NCI-H524 treated with DMSO at 0.1 percent for 48 hours (cell line): ENCODE measurements at places on chromosomes 2 and 18.

GRCh38 chr2:67463810-67464209 is 66.7 kb downstream of the ETAA1 start:
- no peak for DNase-seq

DNA sequence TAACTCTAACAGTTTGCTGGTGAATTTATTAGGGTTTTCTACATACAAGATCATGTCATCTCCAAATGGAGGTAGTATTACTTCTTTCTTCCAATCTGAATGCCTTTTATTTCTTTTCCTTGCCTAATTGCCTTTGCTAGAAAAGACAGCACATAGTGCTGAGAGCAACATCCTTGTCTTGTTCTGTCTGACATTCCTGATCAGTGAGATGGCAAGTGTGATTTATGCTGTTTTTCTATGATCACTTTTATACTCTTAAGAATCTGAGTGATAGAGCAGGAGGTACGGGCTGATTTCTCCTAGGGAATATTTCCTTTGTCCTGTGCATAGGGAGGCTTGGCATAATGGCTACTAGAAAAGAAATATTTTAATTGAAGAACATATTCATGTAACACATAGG is 17.3 kb downstream of the LYPD6B start:
- no peak for DNase-seq

DNA sequence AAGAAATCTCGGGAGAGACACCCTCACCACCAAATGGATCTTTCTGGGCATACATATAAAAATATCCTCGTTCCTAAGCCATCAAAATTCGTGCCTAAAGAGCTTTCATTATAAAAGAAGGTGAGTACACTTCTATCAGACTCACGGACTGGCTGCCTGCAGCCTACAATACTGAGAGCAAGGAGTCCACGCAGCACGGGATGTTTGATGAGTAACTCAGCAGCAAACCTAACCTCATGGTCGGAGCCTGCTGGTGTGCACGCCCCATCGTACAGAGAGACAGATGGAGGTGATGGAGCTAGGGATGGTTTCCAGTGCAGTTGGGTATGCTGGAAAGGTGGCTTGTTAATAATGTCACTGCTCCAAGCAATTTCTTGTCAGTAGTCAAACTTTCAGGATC is 256.2 kb downstream of the FIGN start:
- DNase-seq: no peak

- no peak for DNase-seq
Measured at GRCh38 chr2:144268036-144268678, 251.8 kb downstream of the ZEB2 start.

DNA sequence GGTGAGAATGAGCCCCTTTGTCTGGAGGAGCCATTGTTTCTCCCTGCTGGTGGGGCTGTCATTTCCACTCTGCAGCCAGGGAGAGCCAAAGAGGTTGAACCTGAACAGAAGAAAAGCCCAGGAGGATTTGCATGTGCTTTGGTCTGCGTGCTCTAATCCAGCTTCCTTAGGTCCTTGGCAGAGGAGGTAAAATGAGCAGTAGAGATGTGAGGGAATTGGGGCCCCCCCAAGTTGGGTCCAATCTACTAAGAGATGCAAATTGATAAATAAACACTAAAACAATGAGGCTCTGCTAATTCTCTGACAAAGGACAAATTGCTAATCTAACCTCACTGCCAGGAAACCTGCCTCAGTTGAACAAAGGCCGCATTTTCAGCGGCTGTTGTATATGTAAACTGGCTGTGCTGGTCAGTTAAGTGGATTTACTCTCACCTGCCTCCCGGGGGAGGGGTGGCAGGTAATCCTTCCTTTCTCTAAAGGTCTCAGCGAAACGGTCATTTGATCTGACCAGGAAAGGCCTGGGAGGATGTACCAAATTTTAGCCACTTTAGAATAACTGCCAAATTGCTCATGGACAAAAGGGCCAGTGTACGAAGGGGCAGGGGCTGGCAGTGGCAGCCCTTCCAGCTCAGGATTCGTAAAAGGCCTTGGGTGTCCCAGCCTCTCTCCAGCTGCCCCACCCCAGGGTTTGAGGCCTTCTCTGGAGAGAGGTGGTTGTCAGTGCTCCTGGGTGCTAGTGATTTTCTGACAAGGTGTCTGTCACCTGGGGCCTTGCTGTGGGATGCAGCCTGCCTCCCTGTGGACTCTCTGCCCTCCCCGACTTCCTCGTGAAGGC is 193.6 kb downstream of the MIB1 start:
- DNase-seq: no peak

DNA sequence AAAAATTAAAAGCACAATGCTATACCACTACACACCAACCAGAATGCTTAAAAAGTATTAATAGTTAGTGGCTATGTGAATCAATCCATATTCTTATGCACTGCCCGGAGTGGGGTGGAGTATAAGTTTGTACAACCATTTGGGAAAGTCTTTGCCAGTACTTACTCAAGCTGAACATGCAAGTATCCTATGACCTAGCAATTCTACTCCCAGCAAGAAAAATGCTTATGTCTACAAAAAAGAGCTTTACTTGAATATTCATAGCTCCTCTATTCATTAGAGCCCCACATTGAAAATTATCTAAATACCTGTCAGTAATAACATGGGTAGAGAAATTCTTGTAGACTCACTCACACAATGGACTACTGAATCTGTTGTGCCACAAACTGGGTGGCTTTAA is 21.4 kb upstream of the CNOT11 start:
- no peak for DNase-seq

GRCh38 chr2:177281400-177282180 is 17.1 kb upstream of the NFE2L2 start:
- no peak for DNase-seq

DNA sequence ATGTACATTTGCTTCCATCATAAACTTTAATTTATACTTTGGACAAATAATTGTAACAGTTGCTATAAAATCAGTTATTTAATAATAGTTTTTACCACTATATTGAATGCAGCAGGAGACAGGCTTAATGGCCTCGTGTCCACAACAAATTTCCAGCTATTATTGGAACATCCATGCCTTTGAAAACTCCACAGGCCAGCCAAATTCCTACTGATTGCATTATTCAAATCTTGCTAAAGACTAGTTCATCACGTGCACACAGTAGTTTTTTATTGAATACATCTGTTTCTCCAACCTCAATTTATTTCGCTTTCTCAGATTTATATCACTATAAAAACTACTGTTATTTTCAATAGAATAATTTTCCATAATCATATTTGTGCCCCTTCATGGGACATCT is 18.4 kb upstream of the PTPRM start:
- no peak for DNase-seq

GRCh38 chr2:128092656-128093055 is 1.7 kb downstream of the UGGT1 start:
- no peak for DNase-seq

GRCh38 chr2:31318361-31319336 is 84.7 kb downstream of the EHD3 start:
- DNase-seq: no peak

DNA sequence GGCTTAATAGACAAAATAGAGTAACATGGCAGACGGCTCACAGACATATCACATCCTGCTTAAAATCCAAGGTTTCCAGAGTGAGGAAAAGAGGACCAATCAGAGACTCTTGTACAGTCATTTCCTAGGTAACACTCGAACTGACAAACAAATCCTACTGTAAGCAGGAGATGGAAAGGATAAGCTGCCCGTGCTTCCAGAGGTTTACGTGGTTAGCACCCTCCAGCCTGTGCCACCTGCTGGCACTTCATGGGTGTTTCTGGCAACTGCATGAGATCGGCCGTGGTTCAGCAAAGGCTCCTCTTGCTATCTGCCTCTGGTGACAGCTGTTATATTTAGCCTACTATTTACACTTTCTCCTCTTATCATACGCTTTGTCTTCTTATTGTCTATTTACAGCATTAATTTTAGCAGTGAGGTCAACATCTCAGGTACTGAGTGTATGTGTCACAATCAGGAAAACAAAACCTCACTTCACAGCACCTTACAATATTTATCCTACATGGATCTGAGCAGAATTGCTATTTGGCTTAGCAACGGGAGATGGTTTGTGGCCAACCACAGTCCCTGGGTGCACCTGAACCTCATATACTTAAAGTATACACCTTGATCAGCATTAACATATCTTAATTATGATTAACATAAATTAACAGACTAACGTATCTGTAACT is 226.9 kb downstream of the TMEM163 start:
- DNase-seq: peak; percentile 45

DNA sequence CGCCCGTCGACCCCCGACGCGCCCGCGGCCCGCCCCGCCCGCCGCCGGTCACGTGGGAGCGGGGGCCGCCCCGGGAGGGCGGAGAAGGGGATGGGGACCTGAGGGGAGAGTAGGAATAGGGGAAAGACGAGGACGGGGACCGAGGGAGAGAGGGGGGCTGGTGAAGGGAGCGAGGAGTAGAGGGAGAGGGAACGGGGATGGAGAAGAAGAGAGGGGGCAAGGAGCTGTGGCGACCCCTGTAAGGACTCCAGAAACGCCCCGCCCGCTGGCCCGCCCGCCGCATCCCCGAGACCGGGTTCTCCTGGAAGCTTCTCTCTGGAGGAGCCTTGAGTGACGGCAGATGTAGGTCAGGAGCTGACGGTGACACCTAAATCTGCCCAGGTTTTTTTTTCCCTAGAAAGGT is 615 bp downstream of the ADNP2 start:
- no peak for DNase-seq

- DNase-seq: no peak
Measured at GRCh38 chr2:235744161-235744560, 250.3 kb downstream of the AGAP1 start.

GRCh38 chr2:190488516-190489233 is 45.8 kb downstream of the NEMP2 start:
- DNase-seq: peak; percentile 71

GRCh38 chr2:10271946-10272345 is 30.8 kb upstream of the HPCAL1 start:
- DNase-seq: no peak

DNA sequence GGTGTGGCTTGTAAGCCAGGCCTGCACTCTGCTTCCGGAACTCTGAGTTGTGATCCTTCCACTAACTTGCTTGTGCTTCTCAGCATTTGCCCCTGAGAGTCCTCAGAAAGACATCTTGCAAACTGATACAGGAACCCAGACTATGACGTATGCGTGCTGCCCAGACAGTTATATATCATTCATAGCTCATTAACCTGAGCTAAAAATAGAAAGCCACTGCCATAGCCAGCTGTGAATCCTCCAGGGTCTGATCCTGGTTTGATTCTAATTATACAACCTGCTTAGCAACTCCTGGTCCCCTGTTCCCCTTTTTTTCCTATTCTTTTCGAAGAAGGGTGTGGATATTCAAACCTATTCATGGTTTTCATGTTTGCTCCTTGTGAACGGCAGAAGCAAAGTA is 63.7 kb downstream of the MARCHF4 start:
- DNase-seq: peak; percentile 33

GRCh38 chr18:25604196-25604893 is 252.4 kb upstream of the ZNF521 start:
- DNase-seq: no peak

GRCh38 chr2:173828189-173829142 is 136.7 kb downstream of the SP3 start:
- no peak for DNase-seq

DNA sequence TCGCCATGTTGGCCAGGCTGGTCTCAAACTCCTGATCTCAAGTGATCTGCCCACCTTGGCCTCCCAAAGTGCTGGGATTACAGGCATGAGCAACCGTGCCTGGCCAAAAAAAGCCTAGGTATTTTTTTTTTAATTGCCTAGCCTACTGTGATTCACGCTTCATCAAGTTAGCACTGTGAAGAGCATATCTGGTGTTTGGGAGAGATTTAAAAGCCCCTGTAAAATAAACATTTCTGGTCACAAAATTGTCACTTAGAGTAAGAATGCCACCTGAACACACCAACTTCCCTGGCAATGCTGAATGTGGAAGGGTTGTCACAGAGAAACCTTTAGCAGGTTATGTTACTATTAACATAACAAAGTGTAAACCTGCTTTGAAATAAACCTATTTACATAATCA is 39.7 kb upstream of the CHAC2 start:
- no peak for DNase-seq

DNA sequence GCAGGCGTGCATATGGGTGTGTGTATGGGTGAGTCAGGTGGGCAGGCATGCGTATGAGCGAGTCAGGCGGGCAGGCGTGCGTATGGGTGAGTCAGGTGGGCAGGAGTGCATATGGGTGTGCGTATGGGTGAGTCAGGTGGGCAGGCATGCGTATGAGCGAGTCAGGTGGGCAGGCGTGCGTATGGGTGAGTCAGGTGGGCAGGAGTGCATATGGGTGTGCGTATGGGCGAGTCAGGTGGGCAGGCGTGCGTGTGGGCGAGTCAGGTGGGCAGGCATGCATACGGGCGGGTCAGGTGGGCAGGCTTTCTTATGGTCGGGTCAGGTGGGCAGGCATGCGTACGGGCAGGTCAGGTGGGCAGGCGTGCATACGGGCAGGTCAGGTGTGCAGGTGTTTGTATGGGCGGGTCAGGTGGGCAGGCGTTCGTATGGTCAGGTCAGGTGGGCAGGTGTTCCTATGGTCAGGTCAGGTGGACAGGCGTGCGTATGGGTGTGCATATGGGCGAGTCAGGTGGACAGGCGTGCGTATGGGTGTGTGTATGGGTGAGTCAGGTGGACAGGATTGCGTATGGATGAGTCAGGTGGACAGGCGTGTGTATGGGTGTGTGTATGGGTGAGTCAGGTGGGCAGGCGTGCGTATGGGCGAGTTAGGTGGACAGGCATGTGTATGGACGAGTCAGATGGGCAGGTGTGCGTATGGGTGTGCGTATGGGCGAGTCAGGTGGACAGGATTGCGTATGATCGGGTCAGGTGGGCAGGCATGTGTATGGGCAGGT is 28.7 kb upstream of the KLF11 start:
- no peak for DNase-seq

DNA sequence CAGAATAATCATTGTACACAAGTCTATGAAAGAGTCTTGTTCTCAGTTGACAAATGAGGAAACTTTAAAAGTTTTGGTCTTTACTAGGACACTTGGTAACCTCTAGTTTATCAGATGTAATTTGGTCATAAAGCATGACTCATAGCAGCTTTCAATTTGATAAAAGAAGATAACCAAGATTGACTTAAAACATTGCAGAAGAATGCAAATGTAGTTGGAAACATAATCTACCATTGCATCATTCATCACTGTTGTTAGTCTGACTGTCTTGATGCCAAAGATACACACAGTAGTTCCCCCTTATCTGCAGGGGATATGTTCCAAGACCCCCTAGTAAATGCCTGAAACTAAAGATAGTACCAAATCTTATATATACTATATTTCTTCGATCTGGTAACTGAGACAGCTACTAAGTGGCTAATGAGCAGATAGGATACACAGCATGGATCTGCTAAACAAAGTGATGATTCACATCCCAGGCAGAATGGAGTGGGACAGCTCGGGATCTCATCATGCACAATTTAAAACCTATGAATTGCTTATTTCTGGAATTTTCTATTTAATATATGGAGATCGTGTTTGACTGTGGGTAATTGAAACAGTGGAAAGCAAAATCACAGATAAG is 131.4 kb upstream of the CCDC68 start:
- no peak for DNase-seq

DNA sequence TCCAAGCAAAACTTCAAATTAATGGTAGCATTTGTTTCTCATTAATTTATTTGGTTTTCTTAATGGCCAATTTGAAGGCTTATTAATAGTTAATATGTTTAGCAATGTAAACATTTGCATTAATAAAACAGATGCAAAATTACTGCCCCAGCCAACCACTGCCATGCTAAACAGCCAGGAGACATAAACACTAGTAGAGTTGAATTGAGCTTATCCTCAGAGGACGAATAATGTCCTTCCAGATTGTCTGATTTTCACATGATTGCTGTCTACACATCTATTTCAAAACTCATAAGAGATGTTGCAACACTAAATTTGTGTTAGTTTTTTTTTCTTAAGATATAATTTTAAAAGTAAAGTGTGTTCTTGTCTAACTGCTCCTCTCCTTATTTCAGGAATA is 128.5 kb downstream of the DCC start:
- DNase-seq: no peak
